ENCODE measurements at places on chromosomes 4 and X.

DNA sequence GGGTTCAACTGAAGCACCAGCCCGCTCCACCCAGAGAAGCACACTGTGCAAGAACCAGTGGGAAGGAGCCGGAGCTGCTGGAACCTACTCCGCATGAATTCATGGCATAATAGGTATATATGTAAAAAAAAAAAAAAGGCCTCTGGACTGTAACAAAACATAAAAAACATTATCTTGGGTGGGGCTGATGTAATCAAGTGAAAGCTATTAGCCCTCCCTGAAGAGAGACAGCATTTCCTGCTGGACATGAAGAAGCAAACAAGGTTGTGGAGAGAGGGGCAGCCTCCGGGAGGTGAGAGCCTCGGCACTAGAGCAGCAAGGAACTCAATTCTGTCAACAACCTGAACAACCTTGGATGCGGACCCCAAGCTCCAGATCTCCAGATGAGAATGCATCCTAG lies 50.7 kb downstream of the PLAC1 start:
- no peak for DNase-seq

DNA sequence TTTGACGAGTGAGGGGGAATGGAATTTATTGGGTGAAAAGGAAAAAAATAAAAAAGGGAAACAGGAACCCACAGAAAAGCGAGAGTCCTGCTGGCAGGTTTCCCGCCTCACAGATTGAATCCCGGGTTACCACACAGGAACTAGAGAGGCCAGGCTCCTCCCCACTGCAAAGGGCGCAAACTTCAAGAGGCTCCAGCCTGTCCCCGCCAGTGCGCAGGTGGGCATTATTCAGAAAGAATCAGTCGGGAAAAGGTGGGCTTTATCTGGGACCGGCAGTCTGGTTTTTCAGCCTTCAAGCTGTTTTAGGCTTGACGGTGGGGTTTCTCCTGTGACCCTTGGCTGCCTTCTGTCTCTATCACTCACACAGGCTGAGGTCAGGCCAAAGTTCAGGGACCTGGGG lies 1496.8 kb downstream of the RPA4 start:
- DNase-seq: no peak

- no peak for DNase-seq
Observed at GRCh38 chr4:54709400-54709799, 51.6 kb downstream of the KIT start.

- no peak for DNase-seq
Observed at GRCh38 chr4:137748616-137749015, 216.3 kb upstream of the PCDH18 start.

DNA sequence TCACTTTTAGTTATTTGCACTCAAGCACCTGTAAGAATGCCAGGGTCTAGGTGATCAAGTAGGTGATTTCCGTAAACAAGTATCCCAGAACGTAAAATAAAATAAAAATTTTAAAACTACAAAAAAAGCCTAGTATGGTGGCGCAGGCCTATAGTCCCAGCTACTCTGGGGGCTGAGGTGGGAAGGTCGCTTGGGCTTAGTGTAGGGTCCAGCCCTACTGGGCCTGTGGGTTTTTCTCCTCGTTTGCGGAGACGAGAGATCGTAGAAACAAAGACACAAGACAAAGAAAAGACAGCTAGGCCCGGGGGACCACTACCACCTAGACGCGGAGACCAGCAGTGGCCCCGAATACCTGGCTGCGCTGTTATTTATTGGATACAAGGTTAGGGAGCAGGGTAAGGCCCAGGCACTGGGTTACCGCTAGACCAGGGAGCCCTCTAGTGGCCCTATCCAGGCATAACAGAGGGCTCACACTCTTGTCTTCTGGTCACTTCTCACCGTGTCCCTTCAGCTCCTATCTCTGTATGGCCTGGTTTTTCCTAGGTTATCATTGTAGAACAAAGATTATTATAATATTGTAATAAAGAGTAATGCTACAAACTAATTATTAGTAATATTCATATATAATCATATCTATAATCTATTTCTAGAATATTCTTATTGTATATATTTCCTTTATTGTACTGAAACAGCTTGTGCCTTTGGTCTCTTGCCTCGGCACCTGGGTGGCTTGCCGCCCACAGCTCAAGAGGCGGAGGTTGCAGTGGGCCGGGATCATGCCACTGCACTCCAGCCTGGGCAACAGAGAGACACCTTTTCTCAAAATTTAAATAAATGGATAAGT lies 38.4 kb downstream of the SAGE1 start:
- peak; percentile 26 for DNase-seq

DNA sequence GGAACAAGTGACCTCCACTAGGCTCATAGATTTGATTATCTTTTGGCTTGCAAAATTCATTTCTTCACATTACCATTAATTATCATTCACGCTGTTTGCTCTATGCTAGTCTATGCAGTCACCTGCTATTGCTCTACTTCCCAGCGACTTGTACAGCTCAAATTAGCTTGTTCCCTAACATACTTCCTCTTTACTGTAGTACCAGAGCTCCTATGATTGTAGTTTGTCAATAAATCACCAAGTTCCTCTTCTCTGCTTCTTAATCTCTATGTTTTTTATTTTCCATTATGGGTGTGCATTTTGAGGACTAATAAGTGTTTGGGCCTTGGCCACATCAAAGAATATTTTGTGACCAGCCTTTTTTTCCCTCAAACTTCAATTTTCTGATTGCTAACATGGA lies 6.2 kb upstream of the GSPT2 start:
- DNase-seq: no peak

- DNase-seq: no peak
Observed at GRCh38 chr4:123256901-123257300, 139.7 kb upstream of the SPRY1 start.

- no peak for DNase-seq
Observed at GRCh38 chrX:129833153-129833990, 10.3 kb downstream of the ZDHHC9 start.

DNA sequence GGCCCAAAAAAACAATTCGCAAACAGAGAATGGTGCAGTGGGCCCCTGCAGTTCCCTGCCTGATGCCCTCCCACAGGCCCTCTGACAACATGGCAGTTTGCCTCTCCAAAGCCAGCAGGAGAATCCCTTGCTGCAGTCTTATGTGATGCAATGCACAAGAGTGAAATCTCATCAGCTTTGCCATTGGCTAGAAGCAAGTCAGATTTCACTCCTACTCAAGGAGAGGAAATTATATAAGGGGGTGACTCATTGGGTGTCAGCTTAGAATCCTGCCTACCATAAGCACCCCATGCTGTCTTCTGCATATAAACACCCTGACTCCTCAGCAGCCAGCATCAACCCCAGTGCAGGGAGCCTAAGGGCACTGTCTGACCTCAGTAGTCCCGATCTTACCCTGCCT lies 157.3 kb upstream of the LDB2 start:
- no peak for DNase-seq

- no peak for DNase-seq
Observed at GRCh38 chr4:107719207-107719921, 670 bp downstream of the PAPSS1 start.

- DNase-seq: no peak
Observed at GRCh38 chr4:103292959-103293358, 94.8 kb upstream of the CENPE start.

DNA sequence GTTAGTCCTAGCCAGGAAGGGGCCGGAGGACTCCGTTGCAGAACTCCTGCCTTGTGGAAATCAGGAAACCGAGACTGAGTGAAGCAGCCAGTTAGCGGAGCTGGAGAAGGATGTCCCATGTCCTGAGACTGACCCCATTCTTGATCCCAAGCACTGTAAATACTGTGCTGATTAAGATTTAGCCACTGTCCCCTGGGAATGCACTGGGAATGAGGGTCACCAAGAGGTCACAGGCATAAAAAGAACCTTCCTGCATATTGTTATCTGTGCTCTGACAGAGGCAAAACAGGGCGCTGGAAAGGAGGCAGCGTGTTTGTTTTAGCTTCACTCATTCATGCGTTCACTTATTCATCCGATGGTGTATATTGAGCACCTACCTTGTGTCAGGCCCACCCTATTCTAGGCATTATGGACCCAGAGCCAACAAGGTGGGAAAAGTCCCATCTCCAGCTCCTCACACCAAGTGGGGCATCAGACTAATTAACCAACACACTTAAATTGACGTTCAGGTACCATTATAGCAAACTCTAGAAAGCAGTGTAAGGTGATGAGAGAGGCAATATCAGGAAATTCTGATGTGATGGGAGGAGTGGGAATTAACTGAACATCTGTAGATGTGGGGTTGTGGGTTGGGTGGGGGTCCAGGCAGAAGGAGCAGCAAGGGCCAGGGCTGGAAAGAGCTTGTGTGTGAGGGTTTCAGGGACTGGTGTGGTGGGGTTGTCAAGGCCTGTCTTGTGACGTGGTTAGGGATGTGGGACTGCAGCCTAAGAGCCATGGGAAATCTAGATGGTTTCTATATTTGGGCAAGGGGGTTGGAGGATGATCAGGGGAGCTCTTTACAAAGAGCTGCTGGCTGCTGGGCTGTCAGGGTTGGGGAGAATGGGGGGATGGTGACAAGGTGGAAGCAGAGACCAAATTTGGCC lies 10.6 kb upstream of the SLC2A9 start:
- DNase-seq: no peak

GRCh38 chr4:124867536-124867935 lies 155.0 kb upstream of the ANKRD50 start:
- DNase-seq: no peak

DNA sequence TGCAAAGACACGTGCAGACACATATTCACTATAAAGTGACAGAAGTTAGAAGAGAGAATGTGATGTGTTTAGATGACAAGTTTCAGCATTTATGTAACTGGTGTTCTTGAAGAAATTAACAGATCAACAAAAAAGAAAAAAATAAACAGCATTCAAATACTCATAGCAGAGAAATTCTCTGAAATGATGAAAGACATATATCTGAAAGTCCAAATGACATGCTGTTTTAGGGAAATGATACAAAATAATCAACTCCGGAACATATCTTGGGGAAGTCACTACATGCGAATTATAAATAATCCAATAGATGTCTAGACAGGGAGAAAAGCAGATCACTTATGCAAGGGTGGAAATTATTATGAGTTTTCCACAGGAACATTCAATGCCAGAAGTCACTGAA lies 146.0 kb downstream of the SPANXN4 start:
- DNase-seq: no peak

- DNase-seq: no peak
Observed at GRCh38 chr4:138522366-138522765, 280.2 kb upstream of the SLC7A11 start.

DNA sequence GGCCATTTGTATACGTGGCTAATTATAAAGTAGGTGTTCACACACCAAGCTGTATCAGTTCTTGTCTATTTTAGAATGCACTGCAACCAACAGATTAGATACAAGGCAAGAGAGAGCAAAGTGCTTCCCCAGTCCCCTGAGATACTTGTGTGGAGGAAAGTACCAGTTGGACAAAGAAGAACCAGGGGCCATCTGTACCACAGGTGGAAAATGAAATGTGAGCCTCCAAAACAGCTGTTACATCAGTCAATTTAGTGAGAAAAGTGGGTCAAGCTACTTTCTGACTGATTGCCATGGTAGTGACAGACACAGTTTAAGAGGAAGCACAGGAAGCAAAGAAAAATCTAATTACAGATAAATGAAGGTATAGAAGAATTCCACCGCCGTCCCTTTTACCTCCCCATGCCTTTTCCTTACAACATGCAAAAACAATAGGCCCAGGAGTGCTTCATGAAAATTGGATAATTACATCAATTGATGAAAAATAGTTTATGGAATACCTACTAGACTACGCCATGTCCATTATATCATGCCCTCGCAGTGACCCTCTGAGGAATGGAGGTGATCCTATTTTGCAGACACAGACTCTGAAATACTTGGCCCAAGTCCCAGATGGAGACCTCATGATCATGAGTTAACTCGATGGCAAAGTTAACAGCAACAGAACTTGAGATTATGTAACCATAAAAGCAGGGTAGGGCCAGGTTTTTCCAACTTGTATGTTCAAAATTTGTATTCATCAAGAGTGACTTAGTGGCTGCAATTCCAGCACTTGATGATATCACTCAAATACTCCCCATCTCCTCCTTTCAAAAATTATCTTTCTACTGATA lies 15.8 kb downstream of the SMPX start:
- DNase-seq: peak; percentile 15

GRCh38 chr4:71807469-71807868 lies 23.6 kb upstream of the GC start:
- DNase-seq: no peak

DNA sequence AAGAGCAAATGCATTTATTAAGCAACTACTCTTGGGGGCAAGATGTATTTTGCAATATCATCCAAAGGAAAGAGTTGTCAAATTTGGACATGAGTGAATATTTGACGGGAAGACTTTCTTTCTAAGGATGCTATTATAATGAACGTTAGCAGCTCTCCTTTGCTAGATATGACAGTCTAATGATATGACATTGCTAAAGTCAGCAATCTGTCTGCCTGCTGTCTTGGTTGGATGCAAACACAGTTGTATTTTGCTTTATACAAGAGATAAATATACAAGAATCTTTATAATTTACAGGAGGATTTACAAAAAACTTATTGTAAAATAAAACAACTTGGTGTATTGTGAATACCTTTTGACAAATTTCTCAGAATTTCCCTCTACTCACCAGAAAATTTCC lies 37.5 kb downstream of the MAGEC1 start:
- no peak for DNase-seq

DNA sequence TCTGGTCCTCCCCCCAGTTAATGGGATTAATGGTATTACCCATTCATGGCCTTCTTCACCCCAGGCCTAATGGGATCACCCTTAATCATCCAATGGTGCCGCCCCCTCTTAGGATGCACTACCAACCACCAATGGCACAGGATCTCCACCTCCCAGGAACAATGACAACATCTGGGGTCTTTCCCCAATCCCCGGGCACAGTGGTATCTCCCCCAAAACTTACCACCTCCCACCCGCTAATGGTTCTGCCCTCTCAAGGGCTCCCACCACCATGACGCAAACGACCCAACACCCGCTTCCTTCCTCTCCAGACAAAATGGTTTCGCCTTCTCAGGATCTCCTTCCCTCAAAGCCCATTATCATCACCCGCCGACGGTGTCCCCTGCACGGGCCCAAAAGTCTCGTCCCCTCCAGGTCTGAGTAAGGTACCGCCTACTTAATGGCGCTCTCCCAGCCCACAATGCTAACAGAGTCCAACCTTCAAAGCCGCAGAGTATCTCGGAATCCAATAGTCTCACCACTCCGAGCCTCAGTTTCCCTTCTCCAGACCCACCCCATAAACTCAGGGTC lies 458 bp downstream of the GRIPAP1 start:
- peak; percentile 9 for DNase-seq

DNA sequence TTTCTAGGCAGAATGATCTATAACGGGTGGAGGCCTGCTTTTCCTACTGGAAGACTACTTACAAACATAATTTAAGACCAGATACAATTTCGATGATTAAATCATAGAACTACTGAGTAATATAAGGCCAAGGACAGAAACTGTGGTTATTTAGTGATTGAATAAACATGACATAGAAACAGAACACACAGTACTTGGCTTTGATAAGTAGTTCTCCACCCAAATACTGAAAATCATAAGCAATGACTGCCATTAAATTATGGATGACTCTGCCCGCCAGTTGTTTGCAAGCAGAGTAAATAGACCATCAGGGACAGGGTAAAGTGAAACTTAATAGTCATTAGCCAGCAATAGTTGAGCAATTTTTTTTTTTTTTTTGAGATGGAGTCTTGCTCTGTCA lies 17.2 kb upstream of the SMIM14 start:
- no peak for DNase-seq
